ENCODE measurements at places on chromosomes 7 and 10.

GRCh38 chr10:17256627-17257026 is 28.6 kb downstream of the VIM start:
- DNase-seq = no peak
- no peaks in the 10 kb centered on the region for H3K36me3 ChIP-seq
- H3K4me1 ChIP-seq = no peaks in the 10 kb centered on the region
- H3K27me3 ChIP-seq = peaks cover 12% of the 10 kb centered on the region
- no peak overlapping the region for H3K27ac ChIP-seq

- no peak for DNase-seq
- H3K36me3 ChIP-seq = no peaks in the 10 kb centered on the region
- no peaks in the 10 kb centered on the region for H3K4me1 ChIP-seq
- H3K4me3 ChIP-seq = no peak overlapping the region
- no peak overlapping the region for H3K27ac ChIP-seq
Measured at GRCh38 chr7:137231167-137231566, 112.4 kb downstream of the PTN start.

DNA sequence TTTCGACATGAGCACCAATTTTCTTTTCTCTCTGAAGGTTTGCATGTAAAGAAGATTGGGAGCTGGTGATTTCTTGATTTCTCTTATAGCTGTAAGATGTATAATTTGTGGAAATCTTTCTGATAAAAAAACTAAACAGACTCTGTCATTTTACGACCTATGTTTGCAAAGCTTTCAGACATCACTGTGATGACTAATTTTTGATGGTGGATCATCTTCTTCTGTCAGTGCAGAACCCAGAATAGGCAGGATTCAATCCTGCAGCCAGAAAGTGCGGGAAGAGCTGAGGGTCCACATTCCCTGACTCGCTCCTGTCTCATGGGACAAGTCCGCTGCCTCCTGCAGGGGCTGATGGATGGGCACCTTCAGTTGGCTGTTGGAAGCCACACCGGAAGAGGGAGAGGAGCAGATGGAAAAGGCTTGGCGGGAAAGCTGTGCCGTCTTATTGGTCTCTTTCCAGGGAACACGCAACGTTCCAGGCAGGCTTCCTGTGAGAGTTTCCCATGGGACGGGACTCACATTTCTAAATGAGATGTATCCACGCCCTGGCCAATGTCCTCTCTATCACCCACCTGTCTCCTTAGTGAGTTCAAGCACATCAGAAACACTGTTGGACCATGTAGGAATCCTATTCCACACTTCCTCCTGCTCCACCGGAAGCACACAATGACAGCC is 186.9 kb downstream of the PRPF18 start:
- no peaks in the 10 kb centered on the region for H3K4me1 ChIP-seq
- H3K36me3 ChIP-seq = no peaks in the 10 kb centered on the region
- DNase-seq = no peak
- no peaks in the 10 kb centered on the region for H3K27me3 ChIP-seq
- H3K4me3 ChIP-seq = no peak overlapping the region

DNA sequence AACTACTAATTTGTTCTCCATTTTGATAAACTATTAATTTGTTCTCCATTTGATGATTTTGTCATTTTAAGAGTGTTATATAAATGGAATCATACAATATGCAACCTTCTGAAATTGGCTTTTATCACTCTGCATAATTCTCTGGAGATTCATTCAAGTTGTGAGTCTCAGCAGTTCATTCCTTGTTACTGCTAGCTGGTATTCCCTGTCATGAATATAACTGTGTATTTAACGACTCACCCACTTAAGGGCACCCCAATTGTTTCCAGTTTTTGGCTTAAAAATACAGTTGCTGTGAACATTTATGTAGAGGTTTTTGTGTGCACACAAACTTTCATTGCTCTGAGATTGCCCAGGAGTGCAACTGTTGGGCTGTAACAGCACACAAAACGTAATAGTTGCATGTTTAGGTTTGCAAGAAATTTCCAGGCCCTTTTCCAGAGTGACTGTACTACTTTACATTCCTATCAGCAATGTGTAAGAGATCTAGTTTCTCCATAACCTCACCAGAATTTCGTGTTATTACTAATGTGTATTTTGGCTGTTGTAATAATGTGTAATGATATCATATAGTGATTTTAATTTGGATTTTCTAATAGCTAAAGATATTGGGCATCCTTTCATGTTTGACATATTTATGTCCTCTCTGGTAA is 153.2 kb upstream of the ADCY1 start:
- no peaks in the 10 kb centered on the region for H3K4me1 ChIP-seq
- H3K27me3 ChIP-seq = no peaks in the 10 kb centered on the region
- no peak overlapping the region for H3K4me3 ChIP-seq
- DNase-seq = no peak
- no peak overlapping the region for H3K27ac ChIP-seq

DNA sequence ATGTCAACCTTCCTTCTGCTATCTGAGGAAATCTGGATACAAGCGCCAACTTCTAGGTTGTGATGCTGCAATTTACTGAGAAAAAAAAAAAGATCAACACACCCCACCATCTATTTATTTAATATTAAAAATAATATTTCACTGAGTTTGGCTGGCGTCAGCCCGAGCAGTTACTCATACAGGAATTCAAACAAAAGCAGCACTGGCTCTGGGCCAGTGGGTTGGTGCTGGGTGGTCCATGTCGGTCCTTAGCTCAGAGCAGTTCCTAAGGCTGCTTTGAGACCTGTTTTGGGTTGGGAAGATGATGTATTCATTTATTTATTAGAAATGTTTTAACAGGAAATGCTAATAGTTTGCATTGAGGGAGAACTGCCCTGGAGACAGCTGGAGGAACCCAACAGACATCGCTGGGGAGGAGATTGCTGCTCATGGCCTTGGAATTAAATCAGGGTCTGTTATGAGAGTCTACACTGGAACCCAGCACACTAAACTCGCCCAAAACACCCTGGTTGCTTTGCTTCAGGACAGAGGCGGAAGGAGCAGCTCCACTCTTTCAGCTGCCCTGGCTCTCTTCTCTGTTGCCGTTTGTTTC is 36.3 kb upstream of the GOT1 start:
- H3K27ac ChIP-seq = no peak overlapping the region
- no peak overlapping the region for H3K4me3 ChIP-seq
- H3K36me3 ChIP-seq = no peaks in the 10 kb centered on the region

GRCh38 chr7:149020483-149020882 is 7.8 kb downstream of the PDIA4 start:
- H3K27ac ChIP-seq = no peak overlapping the region
- no peaks in the 10 kb centered on the region for H3K27me3 ChIP-seq
- no peak overlapping the region for H3K4me3 ChIP-seq

- H3K27me3 ChIP-seq = no peaks in the 10 kb centered on the region
- no peak overlapping the region for H3K27ac ChIP-seq
- H3K36me3 ChIP-seq = no peaks in the 10 kb centered on the region
- peaks cover 5% of the 10 kb centered on the region for H3K4me1 ChIP-seq
Measured at GRCh38 chr7:28017372-28017771, 163.2 kb downstream of the JAZF1 start.

GRCh38 chr10:19704544-19704943 is 111.7 kb upstream of the PLXDC2 start:
- H3K36me3 ChIP-seq = no peaks in the 10 kb centered on the region
- no peak overlapping the region for H3K27ac ChIP-seq
- H3K27me3 ChIP-seq = no peaks in the 10 kb centered on the region
- H3K4me3 ChIP-seq = no peak overlapping the region
- H3K4me1 ChIP-seq = no peaks in the 10 kb centered on the region

GRCh38 chr7:43768887-43769272 is 10.4 kb downstream of the BLVRA start:
- H3K36me3 ChIP-seq = peaks cover 10% of the 10 kb centered on the region
- H3K4me3 ChIP-seq = no peak overlapping the region
- peaks cover 8% of the 10 kb centered on the region for H3K4me1 ChIP-seq
- no peaks in the 10 kb centered on the region for H3K27me3 ChIP-seq

DNA sequence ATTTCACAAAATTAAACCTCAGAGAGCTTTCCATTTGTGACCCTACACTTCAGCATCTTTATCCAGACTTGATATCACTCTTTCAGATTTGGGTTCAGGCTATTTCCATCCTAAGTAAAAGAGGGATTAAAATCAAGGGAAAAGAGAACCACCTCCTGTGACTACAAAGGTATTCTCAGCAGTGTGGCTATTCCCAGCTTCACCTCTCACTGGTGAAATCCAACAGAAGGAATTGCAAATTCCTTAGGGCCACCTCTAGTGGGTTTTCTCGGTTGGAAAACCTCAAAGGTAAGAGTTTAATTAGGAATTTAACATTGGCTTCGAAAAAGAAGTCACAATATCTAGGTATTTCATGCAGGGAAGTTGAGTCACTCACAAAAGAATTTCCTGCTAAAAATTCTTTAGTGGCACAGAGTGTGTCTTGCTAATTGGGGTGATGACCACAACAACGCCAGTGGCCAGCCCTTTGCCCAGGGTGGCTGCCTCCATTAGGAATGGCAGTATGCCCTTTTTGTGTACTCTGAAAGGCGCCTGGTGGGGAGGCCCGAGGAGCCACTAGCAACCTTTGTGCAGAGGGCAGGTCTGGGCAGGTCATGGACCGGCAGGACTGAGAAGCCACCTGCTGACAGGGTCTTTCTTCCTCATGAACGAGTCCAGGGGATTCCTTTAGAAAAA is 52.2 kb downstream of the SEM1 start:
- DNase-seq = no peak
- H3K4me1 ChIP-seq = no peaks in the 10 kb centered on the region
- no peaks in the 10 kb centered on the region for H3K27me3 ChIP-seq
- no peak overlapping the region for H3K27ac ChIP-seq
- H3K36me3 ChIP-seq = no peaks in the 10 kb centered on the region

DNA sequence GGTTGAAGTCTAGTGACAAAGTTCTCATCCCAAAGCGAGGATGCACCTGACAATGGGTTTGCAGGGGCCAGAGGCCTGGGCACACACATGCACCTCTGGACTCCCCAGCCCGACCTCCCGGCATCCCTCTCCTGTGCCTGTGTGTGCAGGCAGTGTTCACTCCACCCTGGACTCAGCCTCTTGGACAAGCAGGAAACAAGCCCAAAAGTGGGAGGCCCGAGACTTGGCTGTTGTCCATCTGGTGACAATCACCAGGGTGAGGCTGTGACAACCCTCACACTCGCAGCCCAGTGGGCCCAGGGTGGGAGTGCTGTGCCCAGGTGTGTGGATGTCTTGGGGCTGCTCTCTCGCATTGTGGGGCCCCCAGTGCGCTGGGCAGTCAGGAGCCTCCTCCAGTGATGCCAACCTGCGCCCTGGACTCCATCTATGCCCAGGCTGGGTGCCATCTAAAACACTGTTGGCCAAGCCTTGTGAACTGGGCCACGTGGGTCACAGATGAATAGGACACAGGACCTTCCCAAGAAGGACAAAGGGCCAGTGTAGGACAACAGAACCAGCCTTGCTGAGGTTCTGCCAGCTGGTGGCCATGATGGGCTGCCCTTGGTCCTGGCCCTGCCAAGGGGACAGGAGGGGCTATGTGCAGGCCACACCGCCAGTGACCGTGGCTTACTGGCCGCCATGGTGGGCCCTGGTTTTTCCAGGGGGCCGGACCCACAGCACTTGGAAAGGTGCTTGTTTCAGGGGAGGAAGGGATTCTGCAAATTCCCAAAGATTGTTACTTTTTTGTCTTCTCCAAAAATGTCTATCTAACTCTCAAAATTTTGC is 144.3 kb downstream of the TCERG1L start:
- no peak for DNase-seq
- no peaks in the 10 kb centered on the region for H3K4me1 ChIP-seq
- no peaks in the 10 kb centered on the region for H3K36me3 ChIP-seq
